ENCODE measurements at places on chromosomes 4 and X.

GRCh38 chr4:3706111-3706511, 60.1 kb upstream of the ADRA2C start:
- no peak for DNase-seq

- DNase-seq = no peak
These were observed 79.5 kb downstream of the PRKG2 start for GRCh38 chr4:81135501-81135900.

GRCh38 chrX:132842460-132843238, 115.8 kb downstream of the HS6ST2 start:
- DNase-seq = no peak

- DNase-seq = no peak
These were observed 516.6 kb downstream of the PPARGC1A start for GRCh38 chr4:23373261-23373660.

GRCh38 chr4:2591189-2591588, 54.7 kb downstream of the FAM193A start:
- peak; percentile 52 for DNase-seq

DNA sequence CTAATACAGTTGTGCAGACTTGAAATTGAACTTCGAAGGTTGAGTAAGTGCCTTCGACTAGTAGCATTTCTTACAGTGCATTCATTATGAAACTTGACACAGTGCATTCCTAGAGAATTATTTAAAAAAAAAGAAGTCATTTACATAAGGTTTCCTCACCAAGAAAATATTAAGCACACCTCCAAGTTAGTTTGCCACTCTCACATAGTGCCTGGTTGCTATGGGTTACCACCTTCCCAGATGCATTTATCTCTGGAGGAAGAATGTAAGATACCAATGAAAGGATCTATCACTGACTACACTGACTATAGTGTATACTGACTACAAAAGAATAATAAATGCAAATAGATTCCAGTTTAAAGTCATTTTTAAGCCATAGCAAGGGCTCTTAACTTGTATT, 311.9 kb upstream of the RASGEF1B start:
- no peak for DNase-seq

DNA sequence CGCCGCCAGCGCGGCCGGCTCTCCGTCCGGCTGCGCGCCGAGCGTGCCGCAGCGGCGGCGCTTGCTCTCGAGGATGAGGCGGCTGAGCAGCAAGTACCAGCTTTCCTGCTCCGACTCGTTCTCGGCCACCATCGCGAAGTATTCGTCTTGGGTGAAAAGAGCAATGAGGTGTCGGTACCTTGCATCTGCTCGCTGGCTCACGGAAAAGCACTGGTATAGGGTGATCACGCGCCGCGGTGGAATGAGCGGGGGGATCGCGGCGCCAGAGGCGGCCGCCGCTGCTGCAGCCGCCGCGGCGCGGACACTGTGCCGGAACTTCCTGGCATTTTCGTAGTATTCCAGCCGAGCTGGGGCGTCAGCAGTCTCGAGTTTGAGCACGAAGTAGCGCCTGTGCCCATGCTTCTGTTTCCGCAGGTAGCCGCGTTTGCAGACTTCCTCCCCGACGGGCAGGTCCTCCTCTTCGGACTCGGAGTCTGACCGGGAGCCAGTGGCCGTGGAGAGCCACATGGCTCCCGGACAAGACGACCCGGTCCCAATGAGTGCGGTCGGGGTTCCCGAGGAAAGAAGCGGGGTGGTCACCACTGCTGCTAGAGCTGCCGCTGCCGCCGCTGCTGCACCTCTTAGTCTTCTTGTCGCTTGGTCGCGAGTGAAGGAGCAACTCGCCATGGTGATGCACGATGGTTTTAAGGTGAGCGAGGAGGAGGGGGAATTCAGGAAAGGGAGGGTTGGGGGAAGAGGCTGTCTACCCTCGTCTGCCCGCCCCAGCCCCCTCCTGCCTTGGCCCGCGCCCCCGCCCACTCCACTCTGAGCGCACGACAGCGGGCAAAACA, 469 bp downstream of the IRS4 start:
- DNase-seq = peak; percentile 79

GRCh38 chrX:120999413-120999812, 13.9 kb upstream of the CT47A1 start:
- DNase-seq = no peak

- DNase-seq = no peak
These were observed 9.0 kb downstream of the TNIP2 start for GRCh38 chr4:2746891-2747695.

DNA sequence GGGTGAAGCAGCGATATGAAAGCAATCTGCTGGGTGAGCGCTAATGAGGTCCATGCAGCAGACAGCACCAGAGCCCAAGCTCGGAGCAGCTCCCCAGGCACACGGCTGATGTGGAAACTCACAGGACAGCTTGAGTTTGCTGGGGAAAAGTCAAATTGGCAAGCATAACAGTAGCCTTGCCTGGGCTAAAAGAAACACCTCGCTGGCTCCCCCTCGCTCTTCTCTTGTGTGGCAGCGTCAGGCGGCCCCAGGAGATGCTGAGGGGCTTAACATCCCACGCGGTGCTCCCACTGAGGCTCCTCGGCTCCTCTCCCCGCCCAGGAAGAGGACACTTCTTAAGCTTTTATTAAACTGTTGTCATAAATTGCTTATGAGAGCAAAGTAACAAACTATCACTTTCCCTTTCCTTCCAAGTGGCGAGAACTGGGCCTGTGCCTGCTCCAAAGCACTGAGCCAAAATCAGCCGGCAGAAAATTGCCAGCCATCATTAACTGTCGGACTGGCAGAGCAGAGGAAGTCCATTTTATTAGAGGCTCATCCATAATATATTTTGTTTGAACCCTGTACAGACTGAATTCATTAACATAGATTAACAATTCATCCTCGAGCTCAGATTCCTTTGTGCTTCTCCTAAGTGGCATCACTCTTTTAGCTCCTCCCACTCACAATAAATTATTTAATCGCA, 111.4 kb downstream of the TSPAN5 start:
- peak; percentile 65 for DNase-seq

- no peak for DNase-seq
These were observed 40.5 kb upstream of the RELL1 start for GRCh38 chr4:37726666-37727065.
